Neural progenitor cell (in vitro differentiated cells): ENCODE measurements at places on chromosomes 12 and 14.

- DNase-seq: no peak
Observed at GRCh38 chr12:108633534-108634248, at the start of gene SELPLG. TSS of gene SELPLG (minus strand) at chr12:108633894. CDS start at chr12:108624307, 9,587 bp downstream.

DNA sequence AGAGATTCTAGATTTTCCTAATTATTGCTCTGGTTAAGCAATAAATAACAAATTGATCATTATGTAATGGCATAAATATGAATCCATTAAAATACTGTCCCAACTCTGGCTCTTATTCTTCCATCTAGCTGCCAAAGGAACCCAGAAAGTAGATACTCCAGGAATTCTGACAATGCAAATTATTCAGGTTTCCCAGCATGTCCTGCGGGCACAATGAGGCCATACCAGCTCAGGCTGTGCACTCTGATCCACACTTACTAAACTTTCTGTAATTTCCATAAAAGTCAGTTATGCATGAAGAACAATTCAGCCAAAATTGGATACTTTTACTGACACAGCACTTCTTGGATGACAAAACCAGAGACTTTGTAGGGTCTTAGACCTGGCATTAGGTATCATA is 576.3 kb downstream of the KCNH5 start:
- no peak for DNase-seq

GRCh38 chr14:23056956-23057756 is at the start of gene CDH24:
TSS of gene CDH24 (minus strand) at chr14:23057520. CDS start at chr14:23055733, 1,787 bp downstream.
- peak; percentile 94 for DNase-seq

GRCh38 chr12:20475542-20475941 is 107.2 kb downstream of the PDE3A start:
- no peak for DNase-seq

DNA sequence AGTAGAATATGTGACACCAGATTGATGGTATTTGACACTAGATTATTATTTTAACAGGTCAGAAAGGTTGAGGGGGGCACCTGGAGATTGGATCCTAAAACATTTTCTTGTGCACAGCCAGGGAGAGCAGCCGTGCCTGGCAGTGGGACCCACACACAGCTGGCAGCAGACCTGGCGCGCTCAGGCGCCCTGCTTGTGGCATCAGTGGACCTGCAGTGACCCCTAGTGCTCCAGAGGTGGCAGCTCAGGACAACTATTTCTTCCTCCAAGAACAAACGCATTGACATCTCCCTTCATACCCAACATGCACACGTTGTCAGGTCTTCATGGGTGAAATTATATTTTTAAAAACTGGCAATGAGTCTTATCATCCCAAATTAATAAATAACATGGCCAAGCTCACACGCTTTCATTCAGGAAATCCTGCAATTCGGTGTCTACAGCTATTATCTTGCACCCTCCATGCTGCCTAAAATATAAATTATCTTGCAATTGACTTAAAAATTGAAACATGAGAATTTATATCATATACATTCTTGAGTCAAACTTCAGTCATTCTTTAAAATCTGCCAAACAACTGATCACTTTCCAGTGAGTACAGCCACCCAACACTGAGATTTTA is 7.7 kb upstream of the TMEM132D start:
- peak; percentile 88 for DNase-seq

DNA sequence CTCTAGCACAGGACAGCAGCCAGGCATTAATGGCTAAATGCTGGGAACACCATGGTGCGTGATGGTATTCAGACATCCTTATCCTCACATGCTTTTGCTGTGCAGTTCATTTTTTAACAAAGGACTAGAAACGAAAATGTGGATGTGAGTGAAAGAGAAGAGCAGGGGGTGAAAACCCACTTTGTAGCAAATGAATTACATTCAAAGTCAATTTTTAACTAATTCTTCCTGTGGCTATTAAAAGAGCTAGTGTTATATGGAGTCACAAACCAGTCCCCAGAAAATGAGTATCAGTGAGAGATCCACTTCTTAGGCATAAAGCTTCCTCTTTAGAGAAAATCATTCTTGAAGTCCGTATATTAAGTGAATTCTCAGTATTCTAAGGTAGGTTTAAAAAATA is 592.0 kb upstream of the LMO3 start:
- DNase-seq: no peak

GRCh38 chr12:131024026-131024425 is 70.3 kb downstream of the ADGRD1 start:
- DNase-seq: no peak

GRCh38 chr12:89153341-89153740 is 199.0 kb downstream of the DUSP6 start:
- no peak for DNase-seq

- no peak for DNase-seq
Observed at GRCh38 chr12:52740584-52740983, 36.6 kb downstream of the KRT76 start.

GRCh38 chr14:41749429-41749828 is 142.8 kb downstream of the LRFN5 start:
- no peak for DNase-seq

GRCh38 chr14:65168840-65169239 is 66.5 kb upstream of the MAX start:
- DNase-seq: no peak

DNA sequence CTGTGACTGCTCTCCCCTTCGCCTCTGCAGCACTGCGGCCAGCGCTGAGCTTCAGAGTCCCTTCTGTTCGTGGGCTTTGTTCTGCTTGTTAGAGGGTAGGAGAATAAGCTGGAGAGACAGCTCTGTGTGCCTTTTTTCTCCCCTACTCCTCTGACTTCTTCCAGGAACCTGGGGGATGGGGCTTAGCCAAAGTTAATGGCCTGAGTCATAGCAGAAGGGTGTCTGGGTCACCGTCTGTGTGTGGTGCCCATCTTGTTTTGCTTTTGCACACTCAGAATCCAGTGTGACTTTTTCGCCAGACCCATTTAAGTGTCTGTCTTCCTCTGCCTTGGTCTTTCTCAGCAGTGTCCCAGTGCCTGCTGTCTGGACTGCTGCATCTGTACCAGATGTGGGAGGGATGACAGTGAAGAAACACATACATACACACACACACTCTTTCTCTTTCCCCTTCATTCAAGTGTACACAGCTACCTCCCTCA is 3.0 kb downstream of the KIF5A start:
- DNase-seq: peak; percentile 62

- DNase-seq: no peak
Observed at GRCh38 chr12:121444842-121445202, 44.9 kb downstream of the RNF34 start.

DNA sequence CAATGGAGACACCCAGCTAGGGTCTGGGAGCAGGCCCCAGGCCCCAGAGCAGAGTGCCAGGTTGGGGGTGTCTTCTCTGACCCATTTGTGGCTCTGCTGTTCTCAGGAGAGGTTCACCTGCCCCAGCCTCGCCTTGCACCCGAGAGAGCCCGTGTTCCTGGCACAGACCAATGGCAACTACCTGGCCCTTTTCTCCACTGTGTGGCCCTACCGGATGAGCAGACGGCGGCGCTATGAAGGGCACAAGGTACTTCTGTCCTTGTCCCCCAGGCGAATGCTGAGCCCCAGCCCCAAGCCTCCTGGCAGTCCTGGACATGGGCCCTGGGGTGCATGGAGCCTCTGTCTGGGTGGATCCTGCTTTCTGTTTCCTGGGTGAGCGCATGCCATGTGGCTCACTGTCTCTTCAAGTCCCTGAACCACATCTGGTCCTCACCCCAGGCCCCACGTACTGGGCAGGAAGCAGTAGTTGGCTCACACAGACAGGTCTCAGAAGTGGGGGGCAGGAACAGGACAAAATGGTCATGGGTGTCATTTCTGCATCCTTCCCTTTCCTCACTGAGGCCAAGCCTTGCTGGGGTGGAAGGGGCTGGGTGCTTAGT is 58.2 kb downstream of the BEGAIN start:
- no peak for DNase-seq

GRCh38 chr12:52333321-52333720 is 12.1 kb upstream of the KRT83 start:
- DNase-seq: no peak

DNA sequence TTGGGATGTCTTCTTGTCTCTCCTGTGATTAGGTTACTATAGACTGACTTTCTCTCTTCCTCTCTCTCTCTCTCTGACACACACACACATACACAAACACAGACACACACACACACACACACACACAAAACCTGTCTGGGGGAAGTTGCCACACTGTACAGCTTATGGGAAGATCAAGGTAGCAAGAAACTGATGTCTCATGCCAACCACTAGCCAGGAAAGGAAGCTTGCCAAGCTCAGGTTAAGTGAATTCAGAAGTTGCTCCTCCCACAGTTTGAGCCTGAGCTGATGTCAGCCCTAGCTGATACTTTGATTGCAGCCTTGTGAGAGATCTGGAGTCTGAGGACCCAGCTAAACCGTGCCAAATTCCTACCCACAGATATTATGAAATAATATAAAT is 67.1 kb downstream of the PPFIA2 start:
- peak; percentile 2 for DNase-seq

DNA sequence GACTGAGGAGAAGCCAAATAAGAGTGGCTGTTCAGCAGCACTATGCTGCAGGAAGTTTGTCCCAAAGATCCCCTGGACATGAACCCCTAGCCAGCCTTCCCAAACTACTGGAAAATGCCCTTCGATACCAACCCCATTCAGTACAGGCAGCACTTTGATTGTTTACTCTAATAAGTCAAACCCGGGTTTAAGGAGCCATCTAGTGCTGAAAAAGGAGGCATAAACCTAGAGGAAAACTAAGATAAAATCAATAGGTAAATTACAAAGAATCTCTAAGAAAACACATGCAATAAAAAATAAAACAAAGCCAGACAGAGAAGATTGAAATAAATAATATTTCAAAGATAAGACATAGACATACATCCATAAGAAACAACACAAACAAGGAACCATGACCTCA is 771.6 kb downstream of the RPS29 start:
- DNase-seq: no peak

GRCh38 chr14:37027188-37027824 is 145.1 kb downstream of the SLC25A21 start:
- DNase-seq: no peak

DNA sequence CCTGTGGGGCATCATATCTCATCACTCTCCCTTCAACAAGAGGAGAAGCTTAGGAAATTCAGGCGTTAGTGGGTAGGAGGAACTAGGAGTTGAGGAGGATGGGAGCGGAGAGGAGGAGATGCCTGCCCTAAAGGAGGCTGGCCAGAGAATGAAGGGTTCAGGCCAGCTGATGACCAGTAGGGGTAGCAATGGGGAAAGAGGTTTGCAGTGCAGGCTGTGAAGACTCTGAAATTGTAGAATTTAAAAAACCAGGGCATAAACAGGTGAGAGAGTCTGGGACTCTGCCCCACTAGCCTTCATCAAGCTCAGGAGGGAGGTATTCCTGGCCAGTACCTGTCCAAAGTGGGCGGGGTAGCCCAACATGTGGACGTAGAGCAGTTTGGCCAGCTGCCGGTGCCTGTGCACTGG is 809 bp downstream of the AP1G2 start:
- peak; percentile 39 for DNase-seq

- no peak for DNase-seq
Observed at GRCh38 chr12:25352083-25352918, 101.6 kb upstream of the KRAS start.

GRCh38 chr12:96502949-96503532 is 13.7 kb downstream of the CFAP54 start:
- no peak for DNase-seq

DNA sequence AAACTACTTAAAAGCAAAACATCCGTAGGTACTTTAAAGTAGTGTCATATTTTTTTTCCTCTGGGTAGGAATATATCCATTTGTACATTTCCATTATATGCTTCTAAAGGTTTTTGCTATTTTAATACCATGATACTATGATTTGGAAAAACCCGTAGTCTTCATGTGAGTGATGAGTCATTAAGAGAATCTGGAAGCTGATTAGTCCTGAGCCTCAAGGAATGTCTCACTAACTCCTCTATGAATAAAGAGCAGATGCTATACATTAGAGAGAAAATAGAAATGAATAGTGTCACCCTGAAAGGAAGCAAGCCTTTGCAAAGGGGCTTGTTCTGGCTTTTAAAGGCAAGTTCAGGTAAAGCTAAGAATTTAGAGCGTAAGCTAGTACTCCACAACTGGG is 432.1 kb downstream of the CCDC91 start:
- no peak for DNase-seq

- DNase-seq: no peak
Observed at GRCh38 chr14:64298773-64299172, 4.6 kb upstream of the ESR2 start.

- DNase-seq: peak; percentile 36
Observed at GRCh38 chr12:129605666-129606065, 298.2 kb downstream of the TMEM132D start.

DNA sequence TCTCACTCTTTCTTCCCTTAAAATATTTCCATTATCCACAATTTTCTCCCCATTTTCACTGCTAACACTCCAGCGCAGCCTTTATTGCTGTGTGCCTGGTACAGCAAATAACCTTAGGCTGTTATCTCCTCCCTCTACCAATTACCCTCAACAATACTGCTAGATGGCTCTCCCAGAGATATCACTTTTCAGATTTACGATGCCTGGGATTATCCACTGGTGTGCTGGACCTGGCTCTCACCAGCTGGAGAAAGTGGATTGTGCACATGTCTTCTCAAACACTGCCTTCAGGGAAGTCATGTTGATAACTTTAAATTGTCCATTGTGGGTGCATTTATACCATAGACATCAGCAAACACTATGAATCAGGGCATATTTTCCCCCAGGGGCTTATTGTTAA is 101.9 kb upstream of the ADAMTS20 start:
- no peak for DNase-seq

DNA sequence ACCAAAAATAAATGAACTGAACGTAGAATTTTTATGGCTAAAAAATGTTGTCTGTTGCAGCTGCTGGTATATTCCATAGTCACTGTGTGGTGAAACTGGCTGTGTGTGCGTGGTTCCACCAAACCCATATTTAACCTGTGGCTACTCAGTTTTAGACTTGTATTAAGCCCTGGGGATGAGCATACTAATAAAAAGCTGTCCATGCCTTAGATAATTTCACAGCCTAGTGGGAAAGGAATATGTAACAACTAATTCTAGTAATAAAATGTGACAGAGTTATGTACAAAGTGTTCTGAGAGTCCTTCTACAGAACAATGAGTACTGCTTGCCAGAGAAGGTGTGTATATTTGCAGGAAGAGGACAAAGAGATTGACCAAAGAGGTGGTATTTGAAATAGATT is 125.5 kb downstream of the TMTC3 start:
- no peak for DNase-seq

GRCh38 chr12:6987956-6988553 is 17.3 kb downstream of the EMG1 start:
- DNase-seq: no peak

DNA sequence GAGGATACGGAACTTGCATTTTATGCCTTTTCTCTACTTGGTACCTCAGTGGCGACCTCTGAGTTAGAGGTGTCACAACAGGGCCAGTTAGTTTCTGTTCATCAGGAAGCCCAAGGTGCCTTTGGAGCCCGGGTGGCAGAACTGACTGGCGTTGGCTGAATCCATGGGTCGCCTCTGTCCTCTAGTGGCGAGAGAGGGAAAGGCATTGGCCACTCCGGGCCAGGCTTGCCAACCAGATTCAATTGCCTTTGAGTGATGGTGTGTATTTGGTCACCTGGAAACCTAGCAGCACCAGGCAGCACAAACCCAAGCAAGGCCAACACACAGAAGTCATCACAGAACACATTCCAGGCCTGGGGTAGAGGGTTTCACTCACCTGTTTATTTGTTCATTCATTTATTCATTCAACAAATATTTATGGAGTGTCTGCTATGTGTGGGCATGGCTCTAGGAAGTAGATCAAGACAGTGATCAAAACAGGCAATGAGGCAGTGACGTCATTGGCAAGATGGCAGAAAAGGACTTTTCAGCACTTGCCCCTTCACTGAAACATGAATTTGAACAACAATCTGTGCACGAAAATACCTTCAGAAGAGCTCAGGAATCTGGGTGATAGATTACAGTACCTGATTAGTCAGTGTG is 40.5 kb upstream of the KCNA5 start:
- peak; percentile 84 for DNase-seq
